Lung (tissue), 17 donors: ENCODE measurements at places on chromosomes 5 and 9.

- peak; percentile 61 for DNase-seq
These were observed 4.1 kb upstream of the PHYKPL start for GRCh38 chr5:178236679-178237078.

GRCh38 chr5:89582768-89583339 is 699.9 kb upstream of the MEF2C start:
- DNase-seq, result no peak

DNA sequence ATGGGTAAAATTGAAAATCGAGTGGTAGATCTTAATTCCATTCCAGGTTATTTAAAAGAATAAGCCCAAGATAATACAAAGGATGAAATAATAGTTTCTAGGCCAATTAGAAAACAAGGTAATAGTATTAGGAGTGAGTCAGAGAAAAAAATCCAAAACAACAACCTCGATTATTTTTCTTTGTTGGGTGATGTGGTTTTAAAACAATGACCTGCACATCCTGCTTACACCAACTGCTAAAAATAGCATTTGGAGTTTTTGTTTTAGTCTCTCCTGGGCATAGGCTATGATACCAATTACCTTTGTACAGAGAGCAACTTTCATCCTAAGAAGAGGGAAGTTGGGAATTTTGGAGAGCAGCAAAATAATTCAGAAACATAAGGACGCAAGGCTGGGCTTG is 101.7 kb upstream of the MYO10 start:
- no peak for DNase-seq

DNA sequence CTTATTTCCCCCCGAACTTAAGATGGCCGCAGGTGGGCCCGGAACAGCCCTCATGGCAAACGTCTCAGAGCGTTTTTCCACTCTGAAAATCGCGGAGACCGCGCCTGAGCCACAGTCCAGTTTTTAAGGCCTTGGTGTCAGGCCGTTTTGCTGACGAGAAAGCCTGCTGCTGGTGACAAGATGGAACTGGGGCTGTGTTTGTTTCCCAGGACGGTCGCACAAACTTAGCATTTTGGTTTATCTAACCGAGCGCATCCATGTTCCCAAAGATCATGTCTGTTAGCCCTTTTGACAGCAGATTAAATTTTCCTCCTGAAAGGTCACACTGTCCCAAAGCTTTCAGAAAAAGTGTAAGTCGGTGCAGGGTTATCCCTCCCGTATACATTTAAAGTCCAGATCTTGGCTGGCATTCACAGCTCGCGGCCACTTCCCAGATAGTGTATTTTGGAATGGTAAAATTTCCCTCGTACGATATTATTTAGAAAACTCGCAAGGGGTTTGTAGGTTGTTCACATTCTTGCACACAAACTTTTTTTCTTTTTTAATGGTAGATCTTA is 812 bp downstream of the SREK1 start:
- no peak for DNase-seq
